SK-N-SH (cell line): ENCODE measurements at places on chromosomes 7 and 10.

DNA sequence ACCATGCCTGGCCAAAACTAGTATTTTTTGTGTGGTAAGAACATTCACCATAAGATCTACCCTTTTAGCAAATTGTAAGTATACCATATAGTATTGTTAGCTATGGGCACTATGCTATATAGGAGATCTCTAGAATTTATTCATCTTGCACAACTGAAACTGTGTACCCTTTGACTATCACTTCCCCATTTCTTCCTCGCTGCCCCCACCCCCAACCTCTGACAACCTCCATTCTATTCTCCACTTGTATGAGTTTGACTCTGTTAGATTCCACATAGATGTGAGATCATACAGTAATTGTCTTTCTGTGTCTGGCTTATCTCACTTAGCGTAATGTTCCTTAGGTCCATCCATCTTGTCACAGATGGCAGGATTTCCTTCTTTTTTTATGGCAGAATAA lies 3.6 kb downstream of the CASP7 start:
- no peak for DNase-seq

DNA sequence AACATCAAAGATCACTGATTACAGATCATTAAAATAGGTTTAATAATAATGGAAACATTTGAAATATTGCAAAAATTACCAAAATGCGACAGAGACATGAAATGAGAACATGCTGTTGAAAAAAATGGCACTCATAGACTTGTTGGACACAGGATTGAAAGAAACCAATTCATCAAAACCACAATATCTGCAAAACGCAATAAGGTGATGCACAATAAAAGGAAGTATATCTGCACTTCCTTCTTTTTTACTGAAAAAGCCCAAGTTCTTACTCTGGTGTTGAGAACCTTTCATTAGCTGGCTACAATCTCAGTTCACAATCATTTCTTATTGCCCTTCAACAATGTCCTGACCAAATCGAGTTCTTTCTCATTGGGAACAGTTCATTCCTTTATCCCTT lies 28.7 kb downstream of the TMEM106B start:
- DNase-seq = no peak

DNA sequence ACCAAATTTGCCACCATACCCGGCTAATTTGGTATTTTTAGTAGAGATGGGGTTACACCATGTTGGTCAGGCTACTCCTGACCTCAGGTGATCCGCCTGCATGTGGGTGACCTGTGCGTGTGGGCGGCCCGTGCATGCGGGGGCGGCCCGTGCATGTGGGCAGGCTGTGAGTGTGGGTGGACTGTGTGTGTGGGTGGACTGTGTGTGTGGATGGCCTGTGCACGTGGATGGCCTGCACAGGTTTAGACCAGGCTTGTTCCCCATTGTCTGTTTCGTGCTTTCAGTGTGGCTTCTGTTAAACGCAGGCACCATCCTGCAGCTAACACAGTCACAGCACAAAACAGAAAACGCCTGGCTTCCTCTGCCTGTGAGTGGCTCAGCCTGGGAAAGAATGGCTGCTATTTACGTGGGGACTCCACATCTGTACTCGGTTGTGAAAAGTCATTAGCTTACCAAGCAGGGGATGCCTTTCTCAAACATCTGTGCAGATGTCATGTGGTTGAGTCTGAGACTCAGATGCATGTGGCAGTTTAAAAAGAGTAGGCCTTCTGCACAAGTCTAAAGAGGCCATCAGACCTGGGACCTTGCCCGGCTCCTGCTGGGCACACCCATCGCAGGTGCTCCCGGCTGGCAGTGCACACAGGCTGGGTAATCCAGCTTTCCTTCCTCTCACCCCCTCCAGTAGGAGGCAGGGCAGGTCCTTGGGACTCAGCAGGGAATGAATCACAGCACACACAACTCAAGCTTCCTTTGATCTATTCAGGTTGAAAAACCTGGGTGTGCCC lies 91.6 kb downstream of the COBL start:
- no peak for DNase-seq

DNA sequence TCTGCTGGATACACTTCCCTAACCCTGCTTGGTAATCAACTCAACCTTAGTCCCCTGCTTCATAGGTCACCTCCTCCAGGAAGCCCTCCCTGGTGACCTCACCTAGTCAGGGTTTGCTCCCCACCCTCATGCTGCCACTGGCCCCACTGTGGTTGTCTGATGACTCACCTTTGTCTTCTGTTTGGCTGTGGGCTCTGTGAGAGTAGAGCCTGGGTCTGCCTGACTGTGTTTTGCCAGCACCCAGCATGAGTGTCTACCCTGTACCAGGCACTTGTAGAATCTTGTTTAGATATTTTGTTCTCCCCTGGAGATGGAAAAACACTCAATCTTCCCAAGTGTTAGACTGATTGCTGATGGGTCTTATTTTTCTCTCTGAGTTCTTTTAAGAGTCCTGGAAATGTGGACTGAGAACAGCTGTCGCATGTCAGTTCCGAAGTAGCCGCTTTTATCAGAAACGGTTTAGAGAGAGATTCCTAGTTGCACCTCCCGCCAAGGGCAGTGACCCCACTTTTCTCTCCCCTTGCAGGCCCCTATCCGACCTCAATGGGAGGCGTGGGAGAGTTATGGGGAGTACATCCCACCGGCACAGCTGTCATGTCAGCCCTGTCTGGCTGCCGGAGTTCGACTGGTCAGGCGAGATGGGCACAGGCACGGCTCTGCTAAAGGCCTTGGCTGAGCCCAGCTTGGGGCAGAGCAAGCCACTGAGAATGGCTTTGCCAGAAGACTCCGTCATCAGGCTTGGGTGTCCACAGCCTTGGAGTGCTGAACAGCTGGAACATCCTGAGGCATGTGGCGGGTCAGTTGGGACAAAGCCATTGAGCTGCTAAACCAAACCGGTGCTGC lies 134.3 kb downstream of the GRK5 start:
- no peak for DNase-seq

- peak; percentile 47 for DNase-seq
Measured at GRCh38 chr10:120459185-120459584, 2.2 kb downstream of the PLPP4 start.

DNA sequence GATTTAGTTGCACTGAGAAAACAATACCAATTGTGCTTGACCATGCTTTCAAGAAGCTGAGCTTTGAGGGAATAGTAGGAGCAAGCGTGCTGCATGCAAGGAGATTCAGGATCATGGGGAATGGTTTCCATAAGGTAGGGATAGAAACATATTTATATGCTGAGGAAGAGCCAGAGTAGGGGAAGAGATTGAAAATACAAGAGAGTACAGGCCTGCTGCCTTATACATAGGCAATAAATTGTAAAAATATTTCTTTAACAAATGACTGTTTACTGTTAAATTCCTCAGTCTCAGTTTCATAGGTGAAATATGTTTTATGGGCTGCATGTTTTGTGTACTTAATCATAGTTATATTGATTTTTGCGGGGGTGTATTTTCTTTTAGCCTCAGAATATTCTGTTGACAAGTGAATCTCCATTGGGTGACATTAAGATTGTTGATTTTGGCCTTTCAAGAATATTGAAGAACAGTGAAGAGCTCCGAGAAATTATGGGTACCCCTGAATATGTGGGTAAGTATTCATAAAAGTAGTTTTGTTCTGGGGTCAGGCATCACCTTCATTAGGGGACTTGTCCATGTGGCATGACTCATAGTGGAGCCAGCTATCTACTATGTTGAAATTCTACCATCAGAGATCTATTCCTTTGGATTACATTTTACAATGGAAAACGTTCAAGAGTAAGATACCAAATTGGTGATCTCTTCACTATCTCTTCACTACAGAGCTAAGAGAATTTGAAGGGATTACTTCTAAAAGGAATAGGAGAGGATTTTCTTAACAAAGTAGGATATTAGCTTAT lies 36.5 kb downstream of the STK17A start:
- no peak for DNase-seq

- DNase-seq = no peak
Measured at GRCh38 chr7:44565795-44566559, 7.7 kb downstream of the DDX56 start.

DNA sequence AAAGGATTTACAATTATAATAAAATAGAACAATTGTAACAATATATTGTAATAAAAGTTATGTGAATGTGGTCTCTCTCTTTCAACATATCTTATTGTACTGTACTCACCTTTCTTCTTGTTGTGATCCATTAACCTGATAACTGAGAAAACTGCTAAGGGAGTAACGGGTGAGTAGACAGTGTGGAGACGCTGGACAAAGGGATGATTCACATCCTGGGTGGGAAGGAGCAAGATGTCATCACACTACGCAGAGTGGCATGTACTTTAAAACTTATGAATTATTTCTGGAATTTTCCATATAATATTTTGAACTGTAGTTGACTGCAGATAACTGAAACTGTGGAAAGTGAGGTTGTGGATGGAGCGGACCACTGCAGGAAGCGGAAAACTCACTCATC lies 91.2 kb upstream of the PLPP4 start:
- no peak for DNase-seq

GRCh38 chr10:84156768-84157167 lies 16.8 kb upstream of the GPR15LG start:
- DNase-seq = no peak

DNA sequence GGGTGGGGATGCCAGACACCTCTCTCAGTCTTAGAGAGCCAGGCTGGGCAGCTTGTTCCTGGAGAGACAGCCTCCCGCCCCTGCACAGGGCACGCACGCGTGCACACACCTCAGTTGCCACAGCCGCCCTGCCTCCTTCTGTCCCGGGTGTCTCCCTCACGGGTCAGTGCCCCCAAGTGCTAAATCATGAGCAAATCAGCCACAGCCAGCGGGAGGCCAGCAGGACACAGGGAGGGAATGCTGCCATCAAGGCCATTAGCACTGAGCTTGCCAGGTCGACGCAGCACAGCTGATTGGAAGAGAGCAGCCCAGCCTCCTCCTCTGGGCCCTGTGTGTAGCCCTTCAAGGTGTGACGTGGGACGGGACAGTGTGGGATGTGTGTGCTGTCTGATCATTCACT lies 130.4 kb downstream of the CDH23 start:
- no peak for DNase-seq

DNA sequence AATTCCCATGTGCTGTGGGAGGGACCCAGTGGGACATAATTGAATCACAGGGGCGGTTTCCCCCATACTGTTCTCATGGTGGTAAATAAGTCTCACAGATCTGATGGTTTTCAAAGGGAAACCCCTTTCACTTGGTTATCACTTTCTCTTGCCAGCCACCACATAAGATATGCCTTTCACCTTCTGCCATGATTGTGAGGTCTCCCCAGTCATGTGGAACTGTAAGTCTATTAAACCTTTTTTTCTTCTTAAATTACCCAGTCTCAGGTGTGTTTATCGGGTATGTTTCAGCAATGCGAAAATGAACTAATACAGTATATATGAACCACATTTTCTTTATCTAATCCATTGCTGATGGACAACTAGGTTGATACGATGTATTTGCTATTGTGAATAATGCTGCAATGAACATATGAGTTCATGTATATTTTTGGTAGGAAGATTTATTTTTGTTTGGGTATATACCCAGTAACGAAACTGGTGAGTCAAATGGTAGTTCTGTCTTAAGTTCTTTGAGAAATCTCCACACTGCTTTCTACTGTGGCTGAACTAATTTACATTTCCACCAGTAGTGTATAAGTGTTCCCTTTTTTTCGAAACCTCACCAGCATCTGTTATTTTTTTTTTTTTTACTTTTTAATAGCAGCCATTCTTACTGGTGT lies 70.0 kb upstream of the HGF start:
- DNase-seq = no peak
